ENCODE measurements at places on chromosomes 7 and 10.

GRCh38 chr10:33478089-33478674 lies 143.7 kb upstream of the NRP1 start:
- no peak for DNase-seq

DNA sequence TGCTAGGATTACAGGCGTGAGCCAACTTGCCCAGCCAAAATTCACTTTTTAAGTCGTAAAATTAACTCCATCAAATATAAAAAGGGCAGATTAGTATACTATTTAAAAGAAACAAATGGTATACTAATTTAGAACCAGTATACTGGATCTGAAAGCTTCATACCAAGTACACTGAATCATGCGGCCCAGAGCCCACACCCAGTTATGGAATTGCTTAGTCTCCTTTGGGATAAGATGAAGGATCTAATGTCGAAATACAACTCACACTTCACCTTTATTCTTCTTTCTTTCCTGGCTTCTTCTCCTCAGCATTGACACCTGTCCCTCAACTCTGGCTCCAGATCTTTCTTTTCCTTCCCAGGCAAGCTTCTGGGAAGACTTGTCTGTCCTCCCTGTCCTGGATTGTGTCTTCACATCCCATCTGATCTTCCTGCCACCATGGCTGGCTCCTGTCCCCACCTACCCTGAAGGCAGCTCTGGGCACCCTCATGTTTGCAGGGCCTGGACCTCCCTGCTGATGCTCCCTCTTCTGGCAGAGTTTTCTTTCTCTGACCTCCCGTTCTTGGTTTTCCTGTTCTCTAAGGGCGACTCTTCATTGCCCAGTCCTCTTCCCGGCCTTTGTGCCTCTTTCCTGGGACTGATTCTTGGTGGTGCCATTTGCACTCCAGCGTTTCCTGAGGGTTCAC lies 57.8 kb upstream of the CTBP2 start:
- no peak for DNase-seq

GRCh38 chr7:104149822-104150221 lies 58.0 kb downstream of the ORC5 start:
- no peak for DNase-seq

DNA sequence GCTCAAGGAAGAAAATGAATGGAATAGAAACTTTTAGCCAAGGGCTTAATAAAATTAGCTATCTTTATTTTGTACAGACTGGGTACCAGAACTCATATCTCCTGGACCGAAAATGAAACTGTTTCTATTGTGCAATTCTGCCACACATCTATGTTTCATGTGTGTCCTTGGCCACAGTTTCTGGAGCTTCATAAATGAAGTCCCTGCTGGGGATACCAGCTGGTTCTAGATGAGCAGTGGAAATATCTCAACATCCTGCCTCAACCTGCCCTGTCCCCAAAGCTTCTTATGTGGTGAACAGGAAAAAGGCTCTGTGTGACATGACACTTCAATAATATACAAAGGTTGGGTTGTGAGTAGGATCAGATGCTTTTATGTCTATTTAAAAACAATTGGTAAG lies 310.1 kb upstream of the SORCS1 start:
- DNase-seq, result no peak

- no peak for DNase-seq
Measured at GRCh38 chr10:83934062-83934461, 205.2 kb upstream of the GHITM start.

DNA sequence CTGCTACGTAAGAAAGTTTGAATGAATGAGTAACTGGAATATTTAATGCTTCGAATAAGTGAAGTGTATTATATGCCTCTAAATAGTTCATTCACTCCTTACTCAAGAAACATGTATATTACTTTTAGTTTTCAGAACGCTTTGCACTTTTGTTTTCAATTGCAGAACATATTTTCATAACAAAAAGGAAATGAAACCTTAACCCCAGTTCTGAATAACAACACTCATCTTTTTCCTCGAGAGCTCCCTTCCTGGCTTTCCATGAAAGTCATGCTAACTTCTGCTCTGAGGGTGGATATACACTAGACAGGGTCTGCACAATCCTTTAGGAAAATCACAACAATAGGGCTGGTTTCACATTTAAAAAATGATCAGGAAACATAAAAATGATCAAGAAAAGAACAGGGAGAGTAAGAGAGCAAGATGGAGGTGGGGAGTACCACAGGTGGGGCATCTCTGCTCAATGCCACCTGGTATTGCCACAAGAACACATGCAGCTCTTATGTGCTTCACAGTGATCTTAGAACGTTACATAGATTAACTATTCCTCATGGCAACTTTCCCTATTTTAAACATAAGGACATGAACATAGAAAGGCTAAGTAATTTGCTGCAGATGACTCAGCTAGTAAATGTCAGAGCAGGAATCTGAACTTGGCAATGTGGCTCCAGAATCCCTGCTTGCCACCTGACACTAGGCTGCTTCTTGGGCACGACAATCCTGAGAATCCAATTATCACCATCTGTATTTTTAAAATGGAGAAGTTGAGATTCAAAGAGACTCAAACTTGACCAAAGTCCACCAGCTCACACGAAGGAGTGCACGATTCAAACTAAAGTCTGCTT lies 219.5 kb upstream of the AOAH start:
- DNase-seq, result no peak

DNA sequence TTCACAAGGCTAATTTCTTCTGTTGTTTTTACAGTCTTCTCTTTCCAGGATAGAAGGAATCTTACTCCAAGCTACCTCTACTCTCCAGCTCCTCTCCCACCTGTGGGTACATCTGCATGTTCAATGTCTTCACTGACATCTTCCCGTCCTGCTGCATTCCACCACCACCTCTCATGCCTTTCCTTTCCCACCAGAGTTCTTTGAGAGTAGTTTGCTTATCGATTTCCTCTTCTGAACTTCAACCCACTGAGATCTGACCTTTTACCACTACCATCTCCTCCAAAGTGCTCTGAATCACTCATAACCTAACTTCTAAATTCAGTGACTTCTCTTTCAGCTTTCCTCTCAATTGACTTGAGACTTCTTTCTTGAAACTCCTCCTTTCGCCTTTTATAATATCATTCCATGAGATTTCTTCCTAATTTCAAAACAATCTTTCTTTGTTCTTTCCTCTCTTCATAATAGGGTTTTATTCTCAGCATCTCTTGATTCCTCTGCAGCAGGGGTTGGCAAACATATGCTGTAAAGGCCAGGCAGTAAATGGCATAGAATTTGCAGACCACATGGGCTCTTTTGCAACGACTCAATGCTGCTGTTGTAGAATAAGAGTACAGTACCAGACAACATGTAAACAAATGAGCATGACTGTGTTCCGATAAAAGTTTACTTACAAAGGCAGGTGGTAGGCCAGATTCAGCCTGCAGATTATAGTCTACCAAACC lies 22.1 kb downstream of the ACSL5 start:
- no peak for DNase-seq

DNA sequence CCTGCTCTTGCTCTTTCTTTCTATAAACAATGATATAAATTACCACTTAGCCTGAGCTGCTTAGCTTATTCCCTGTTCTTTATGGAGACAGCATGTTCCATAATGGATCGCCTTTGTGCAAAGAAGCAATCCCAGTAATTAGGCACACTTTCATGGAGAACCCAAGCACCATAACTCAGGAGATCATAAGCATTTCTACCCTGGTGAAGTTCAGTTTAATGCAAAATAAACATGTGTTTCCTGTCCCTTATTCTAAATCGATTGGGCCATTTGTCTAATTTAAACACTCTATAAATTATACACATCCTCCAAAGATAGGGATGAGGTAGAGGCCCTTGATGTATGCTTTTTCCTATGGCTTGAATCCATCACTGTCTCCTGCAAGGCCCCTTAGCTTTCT lies 75.8 kb upstream of the TMEM72 start:
- DNase-seq, result no peak

DNA sequence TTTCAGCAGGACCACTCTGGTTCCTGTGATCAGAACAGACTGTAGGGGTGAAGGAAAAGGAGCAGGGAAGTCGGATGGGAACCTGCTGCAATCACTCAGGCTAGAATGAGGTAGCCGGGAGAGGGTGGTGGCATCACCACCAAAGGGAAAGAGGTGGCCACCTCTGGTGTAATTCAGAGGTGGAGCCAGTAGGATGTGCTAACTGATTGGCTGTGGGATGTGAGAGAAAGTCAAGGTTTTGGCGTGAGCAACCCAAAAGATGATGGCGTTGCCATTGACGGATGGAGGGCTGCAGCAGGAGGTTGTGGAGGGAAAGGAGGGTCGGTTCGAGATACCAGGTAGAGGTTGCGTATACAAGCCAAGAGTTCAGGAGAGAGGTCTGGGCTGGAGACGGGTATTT lies 7.4 kb upstream of the VSIR start:
- no peak for DNase-seq

DNA sequence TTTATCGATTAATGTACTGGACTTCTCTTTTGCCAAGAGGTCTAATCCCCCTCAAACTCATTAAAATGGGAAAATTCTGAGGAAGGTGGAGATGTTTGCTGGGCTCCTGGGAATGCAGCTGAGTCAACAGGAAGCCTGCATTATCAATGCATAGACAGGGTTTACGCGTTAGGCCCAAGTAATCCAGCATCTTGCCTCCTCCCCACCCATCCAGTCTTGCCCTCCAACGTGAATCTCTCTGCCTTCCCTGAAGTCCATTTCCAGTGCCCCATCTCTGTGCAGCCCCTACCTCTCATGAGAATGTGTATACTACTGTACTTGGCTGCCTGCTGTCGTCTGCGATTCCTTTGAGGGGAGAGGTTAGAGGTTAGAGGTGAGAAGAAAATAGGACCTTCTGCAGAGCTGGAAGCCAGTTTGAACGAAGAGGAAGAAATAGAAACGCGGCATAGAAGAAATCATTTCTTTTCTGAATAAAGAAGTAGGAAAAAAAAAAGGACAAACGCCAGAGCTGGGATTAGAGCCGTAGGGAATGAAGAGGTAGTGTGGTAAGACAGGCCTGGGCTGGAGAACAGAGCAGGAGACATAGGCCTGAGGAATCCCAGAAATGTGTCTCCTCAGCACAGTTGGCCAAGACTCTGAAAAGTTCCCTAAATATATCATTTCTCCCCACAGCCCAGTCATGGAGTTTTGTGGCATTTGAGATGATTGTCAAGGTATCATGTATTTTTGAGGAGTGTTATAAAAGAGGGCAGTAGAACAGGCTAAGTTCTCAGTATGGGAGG lies 75.6 kb downstream of the MYOF start:
- no peak for DNase-seq

GRCh38 chr10:78727728-78728127 lies 341.0 kb upstream of the ZMIZ1 start:
- no peak for DNase-seq

DNA sequence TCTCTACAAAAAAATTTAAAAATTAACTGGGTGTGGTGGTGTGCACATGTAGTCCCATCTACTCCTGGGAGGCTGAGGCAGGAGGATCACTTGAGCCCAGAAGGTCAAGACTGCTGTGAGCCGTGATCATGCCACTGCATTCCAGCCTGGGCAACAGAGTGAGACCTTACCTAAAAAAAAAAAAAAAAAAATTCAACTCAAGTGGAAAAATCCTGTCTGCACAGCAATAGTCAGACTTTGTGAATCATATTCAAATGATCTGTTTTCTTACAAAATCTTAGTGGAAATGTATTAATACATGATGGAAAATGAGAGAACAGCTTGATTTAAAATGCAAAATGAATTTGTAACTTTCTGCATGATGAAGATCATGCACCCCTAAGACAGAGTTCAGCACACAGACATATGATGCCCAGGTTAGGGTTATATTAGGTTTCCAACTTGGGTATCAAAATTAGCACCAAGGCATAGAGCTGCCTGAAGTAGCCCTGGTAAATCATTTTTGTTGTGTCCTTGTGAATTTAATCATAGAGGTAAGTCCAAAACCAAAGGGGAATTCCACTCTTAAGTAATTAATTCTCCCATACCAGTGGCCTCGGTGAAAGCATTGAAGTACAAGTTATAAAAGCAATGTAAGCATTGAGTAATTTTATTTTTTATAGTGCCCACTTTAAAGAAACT lies 93.8 kb downstream of the ADD3 start:
- no peak for DNase-seq

DNA sequence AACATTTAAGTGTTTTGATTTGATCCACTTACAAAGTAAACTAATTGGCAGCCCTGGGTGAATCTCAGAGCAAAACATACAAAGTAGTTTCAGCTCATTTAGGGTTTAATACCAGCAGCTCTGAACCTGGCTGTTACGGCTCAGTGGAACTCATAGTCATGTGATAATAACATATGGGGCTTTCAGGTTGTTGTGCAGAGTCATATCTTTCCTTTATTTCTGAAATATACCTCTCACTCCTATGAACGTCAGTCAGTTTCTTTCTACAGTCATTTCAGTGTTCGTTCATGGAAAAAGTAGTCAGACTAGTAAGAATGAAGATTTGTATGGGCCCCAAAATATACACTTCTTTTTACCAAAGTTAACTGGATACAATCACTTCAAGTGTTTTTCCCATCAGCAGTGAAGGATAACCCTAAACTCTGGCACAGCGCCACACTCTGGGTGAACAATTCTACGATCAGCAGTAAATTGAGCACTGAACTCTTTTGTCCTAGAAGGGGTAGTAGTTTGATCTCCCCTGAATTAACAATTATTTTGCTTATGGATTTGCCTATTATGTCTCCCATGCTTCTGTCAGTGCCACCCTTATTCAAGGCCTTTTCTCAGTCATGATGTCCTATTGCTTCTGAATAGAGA lies 218.6 kb downstream of the THSD7A start:
- no peak for DNase-seq

DNA sequence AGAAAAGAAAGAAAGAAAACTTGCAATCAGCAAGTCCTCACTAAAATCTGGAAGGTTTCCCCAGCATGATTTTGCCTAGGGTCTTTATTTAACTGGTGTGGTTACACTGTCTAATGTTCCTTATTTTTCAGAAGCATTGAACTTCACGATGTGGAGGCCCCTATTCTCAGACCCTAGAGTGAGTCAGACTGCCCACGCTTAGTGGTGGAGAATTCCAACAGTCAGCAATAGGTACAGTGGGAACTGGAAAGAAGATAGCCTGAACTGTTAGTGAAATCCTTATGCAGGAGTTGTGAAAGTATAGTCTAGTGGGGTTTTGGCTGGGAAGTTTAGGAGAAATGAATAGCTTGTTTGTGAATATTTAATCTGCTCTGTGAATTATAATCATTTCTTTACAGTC lies 115.0 kb downstream of the FZD1 start:
- DNase-seq, result no peak

GRCh38 chr7:38186593-38187314 lies 8.7 kb downstream of the STARD3NL start:
- no peak for DNase-seq

GRCh38 chr7:815284-816216 lies 16.7 kb upstream of the SUN1 start:
- DNase-seq, result no peak

GRCh38 chr10:21260506-21261149 lies 264.9 kb downstream of the SKIDA1 start:
- DNase-seq, result no peak

DNA sequence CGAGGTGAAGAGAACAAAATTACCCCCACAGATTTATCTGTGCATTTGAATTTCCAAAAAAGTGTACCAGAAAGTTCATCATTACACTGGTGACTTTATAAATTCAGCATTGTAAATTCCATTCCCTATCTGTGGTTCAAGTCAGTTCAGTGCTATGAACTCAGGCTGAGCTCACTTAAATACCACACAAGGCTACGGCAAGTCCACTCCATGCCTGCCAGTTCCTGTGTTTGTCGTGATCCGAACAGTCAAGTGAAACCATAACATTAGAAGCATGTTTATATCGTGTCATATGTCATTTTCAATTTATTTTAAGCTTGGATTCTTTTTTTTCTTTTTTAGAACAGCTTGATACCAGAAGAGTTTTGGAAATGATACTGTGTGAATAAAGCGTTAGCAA lies 14.8 kb downstream of the MBL2 start:
- no peak for DNase-seq

- peak; percentile 18 for DNase-seq
Measured at GRCh38 chr7:28211006-28211405, 30.4 kb upstream of the JAZF1 start.

GRCh38 chr10:122466951-122467381 lies 5.6 kb downstream of the HTRA1 start:
- no peak for DNase-seq

Measured in stimulated activated CD4-positive, alpha-beta T cell treated with anti-CD3 and anti-CD28 coated beads, TNF-alpha, amount 100 ng/mL, for 24 hours (primary cell).